ENCODE measurements at places on chromosomes 3 and 15. TPM values are rescaled to one million over a fixed set of nuclear protein-coding genes. Genes with fewer than 3 reads are reported as not detected.
A peak's percentile ranks its signal among the peaks of the same experiment; 100 is the strongest.

GRCh38 chr15:57079931-57080620 lies 161.6 kb downstream of the TCF12 start:
- H3K36me3 ChIP-seq: no peaks in the 10 kb centered on the region
- H3K27ac ChIP-seq: no peak overlapping the region
- H3K4me3 ChIP-seq: no peak overlapping the region
- no peaks in the 10 kb centered on the region for H3K4me1 ChIP-seq

The TTLL13 gene
- not detected for total RNA-seq

DNA sequence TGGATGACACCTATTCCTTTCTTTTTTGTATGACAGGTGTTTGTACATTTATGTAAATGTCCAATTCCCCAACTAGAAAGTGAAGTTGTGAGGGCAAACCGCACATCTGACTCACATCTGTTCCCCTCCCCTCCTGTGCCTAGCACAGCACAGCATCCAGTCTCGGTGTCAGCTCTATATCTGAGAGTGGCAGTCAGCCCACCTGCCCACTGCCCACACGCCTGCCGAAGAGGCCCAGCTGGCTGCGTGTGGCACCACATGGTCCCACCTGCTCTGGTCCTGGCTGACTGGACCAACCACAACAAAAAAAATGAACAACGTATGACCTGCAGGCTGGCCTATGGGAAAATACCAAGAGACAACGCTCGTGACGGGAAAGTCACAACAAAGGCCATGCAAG lies 62.8 kb downstream of the XXYLT1 start:
- DNase-seq: no peak
- no peaks in the 10 kb centered on the region for H3K27me3 ChIP-seq
- peak overlapping the region; percentile 93 for H3K27ac ChIP-seq
- no peaks in the 10 kb centered on the region for H3K36me3 ChIP-seq

The PARP14 gene
- total RNA-seq: 0.61 TPM

DNA sequence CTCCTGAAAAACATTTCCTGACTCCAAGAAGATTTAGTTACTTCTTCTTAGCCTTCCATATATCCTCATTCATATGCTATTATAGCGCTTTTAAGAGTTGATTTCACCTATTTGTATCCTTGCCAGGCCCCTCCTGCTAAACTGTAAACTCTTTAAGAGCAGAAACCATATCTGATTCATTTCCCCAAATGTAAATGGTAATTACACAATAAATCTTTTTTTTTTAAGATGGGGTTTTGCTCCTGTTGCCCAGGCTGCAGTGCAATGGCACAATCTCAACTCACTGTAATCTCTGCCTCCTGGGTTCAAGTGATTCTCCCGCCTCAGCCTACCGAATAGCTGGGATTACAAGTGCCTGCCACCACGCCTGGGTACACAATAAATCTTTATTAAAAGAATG lies 4.5 kb downstream of the DLEC1 start:
- H3K4me1 ChIP-seq: no peaks in the 10 kb centered on the region
- H3K27ac ChIP-seq: no peak overlapping the region
- H3K4me3 ChIP-seq: no peak overlapping the region
- no peak for DNase-seq

The RARB gene
- 0.46 TPM for total RNA-seq

The DNAJA4 gene
- total RNA-seq: not detected

- H3K36me3 ChIP-seq: 0 out of 2 replicates have a peak, but pooled peaks cover 2% of the 10 kb centered on the region
- no peak for DNase-seq
- H3K4me3 ChIP-seq: no peak overlapping the region
- H3K27me3 ChIP-seq: no peaks in the 10 kb centered on the region
- no peak overlapping the region for H3K27ac ChIP-seq
Measured at GRCh38 chr15:67280217-67280616, 25.6 kb downstream of the IQCH start.

DNA sequence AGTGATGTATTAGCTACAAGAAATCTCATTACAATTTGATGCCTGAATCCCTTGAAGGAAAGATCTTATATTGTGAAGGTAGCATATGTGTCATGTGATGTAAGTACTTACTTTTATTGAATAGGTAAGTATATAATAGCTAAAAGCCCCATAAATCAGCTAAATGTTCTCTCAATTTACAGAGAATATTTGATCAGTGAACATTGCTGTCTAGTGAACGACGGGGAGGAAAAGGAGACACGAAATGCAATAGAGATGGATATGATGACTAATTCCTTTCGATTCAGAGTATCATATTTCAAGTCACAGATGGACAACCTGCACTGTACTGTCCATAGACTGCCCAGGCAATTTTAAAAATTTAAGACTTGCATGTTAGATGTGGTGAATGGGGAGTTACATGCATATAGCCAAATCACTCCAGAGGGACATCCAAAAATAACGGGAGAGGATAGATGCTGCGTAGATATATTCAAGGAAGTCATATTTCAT lies 462.1 kb upstream of the CDIN1 start:
- DNase-seq: no peak
- H3K27ac ChIP-seq: no peak overlapping the region
- no peaks in the 10 kb centered on the region for H3K36me3 ChIP-seq
- H3K27me3 ChIP-seq: no peaks in the 10 kb centered on the region
- H3K4me3 ChIP-seq: no peak overlapping the region

The GP5 gene
- not detected for total RNA-seq

- H3K4me3 ChIP-seq: no peak overlapping the region
- no peak overlapping the region for H3K27ac ChIP-seq
- no peaks in the 10 kb centered on the region for H3K27me3 ChIP-seq
Measured at GRCh38 chr3:93994056-93994455, 14.1 kb downstream of the ARL13B start.

All from SJCRH30 (cell line).